ENCODE measurements at places on chromosomes 5 and 9. TPM values are rescaled to one million over a fixed set of nuclear protein-coding genes. Genes with fewer than 3 reads are reported as not detected.

Gene CDO1
- 45.3 TPM for total RNA-seq

Gene FIBCD1
- total RNA-seq, result 0.31 TPM

Gene ALDH1A1
- 35.1 TPM for total RNA-seq

Gene CATSPER3
- 0.94 TPM for total RNA-seq

Gene PCDHB10
- 9.8 TPM for total RNA-seq

Gene PCDHB14
- total RNA-seq, result 15.7 TPM

Gene CA9
- 0.46 TPM for total RNA-seq

Gene LCN6
- total RNA-seq, result 5.5 TPM

Gene GABRA1
- total RNA-seq, result 208 TPM

Gene IL13
- not detected for total RNA-seq
